A673 (cell line): ENCODE measurements at places on chromosomes 11 and 22.

DNA sequence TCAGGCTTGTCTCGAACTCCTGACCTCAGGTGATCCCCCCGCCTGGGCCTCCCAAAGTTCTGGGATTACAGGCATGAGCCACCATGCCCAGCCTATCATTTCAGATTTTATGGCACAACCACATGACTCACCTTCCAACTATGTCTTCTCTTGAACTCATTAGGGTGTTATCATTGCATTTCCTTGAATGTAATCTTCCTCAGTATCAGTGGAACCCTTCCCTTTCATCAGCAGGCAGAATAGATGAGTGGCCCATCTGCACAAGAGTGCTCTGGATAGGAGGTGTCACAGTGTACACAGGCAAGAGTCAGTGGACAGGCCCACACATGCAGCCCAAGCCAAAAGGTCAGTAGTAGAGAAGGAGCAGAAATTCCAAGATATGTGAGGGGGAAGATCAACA is 29.1 kb upstream of the AQP11 start:
- peak; percentile 32 for DNase-seq

GRCh38 chr11:45904309-45904915 is 2.7 kb downstream of the FREY1 start:
- DNase-seq: no peak

DNA sequence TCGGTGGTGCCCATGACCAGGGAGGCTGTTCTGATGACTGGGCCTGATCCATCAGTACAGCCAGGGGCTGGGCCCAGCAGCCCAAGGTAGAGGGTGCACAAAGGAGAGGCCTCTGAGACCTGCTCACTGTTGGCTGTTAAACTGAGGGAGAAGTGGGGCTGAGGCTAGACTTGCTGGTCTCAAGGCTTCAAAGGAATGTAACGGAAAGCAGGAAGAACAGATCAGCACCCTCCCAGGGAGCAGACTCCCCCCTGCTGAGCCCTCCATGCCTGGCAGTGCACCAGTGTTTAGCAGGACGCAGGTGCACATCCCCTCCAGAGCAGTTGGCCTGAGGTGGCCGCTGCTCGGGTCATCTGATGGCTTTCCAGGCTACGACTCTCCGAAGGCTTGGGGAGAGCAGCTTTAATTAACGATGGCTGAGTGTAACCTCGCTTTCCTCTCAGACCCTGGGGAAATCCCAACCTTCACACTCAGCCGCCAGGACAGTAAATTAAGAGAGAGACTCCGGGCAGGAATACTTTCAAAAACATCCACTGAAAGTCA is 255.7 kb upstream of the NARS2 start:
- DNase-seq: no peak

- peak; percentile 57 for DNase-seq
Measured at GRCh38 chr11:64918017-64918416, 1.0 kb upstream of the ATG2A start.

GRCh38 chr11:113168354-113169342 is 145.7 kb upstream of the TTC12 start:
- DNase-seq: peak; percentile 17

DNA sequence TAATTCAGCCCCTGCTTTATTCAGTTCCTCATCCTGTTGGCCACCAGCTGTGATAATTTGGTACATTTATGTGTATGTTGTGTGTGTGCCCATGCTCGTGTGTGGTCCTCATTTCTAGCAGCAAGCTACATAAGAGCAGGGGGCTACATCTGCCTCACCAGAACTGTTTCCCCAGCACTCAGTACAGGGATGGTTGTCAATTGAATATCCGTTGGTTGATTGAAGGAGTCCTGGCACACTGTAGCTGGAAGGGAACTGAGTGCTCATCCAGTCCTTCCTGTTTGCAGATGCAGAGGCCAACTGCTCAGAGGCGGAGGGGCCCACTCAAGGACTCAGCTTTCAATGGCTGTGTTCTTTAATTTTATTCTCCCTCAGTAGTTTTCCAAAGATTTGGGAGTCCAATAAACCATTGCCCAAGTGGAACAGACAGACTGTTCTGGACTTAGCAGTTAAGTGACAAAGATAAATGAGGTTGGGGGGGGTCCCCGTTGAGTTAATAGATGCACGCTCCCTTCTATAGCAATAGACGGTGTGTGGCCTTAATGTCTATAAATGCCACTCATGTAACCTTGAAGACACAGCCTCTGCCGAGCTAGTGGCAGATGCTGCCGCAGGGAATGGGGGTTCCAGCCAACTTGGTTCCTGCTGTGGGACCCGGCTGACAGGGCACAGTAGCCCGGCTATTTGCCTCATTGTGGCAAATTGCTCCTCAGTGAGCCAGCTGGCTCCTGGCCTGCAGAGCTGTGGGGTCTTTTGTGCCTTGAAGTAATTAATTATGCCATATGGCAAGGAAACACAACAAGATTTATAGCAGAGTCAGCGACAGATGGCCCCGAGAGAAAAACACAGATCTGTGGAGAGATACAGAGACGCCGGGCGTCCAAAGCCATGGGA is 71.4 kb upstream of the GRK3 start:
- peak; percentile 78 for DNase-seq

GRCh38 chr11:123760894-123761293 is 6.6 kb upstream of the OR6X1 start:
- DNase-seq: no peak
